Stimulated activated CD8-positive, alpha-beta memory T cell treated with anti-CD3 and anti-CD28 coated beads, Interleukin-4, amount 100 ng/mL, for 1 hour (primary cell): ENCODE measurements at places on chromosomes 6 and 20.

DNA sequence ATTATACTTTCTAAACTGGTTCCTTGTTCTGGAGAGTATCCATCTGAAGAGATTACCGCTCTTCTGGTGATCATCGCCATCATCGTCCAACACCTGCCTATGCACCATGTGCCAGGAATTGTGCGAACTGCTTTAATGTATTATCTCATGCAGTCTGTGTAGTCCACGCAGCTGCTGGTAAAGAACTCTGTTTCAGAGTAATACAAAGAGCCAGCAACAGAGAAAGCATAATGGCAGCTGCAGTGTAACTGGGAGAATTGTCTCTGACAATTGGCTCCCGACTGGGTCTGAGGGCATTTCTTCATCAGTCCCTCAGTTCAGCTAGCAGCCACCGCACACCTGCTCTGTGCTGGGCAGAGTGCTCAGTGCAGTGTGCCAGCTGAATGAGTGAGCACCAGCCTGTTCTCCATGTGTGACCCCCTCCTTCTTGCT is 383.4 kb downstream of the GRIK2 start:
- no peak for DNase-seq

DNA sequence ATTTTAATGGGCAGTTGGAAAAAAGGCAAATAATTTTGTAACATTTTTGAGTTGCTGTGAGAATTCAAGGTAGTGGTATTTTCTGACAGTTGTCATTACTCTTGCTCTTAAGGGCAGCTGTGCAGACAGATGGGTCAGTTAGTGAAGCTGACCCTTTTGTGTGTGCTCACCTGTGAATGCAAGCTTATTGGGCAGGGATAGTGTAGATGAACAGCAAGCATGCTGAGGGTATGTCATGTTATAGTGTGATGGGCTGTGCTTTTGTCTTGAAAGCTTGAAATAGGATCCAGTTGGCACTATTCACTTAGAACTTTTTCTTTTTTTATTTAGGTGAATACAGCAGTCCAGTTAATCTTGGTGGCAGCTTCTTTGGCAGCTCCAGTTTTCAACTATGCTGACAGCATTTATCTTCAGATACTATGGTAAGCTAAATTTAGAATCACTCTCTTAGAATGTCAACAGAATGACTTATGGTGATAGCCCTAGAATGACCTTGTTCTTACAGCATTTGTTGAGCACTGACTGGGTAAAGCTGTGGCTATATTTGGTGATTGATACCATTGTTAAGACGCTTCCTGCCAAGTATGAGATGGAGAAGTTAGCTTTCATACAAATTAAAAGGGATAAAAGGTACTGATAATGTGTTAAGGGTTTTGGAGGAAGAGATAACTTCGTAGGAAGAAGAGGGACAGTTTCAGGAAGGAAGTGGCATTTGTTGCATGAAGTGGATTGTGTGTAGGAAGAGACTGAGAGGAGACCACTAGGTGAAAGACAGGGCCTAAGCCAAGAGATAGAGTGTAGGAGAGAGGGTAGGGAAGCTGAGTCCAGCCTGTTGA is 19.5 kb downstream of the LRRN4 start:
- DNase-seq, result no peak

- no peak for DNase-seq
Measured at GRCh38 chr6:53300656-53301551, 47.8 kb downstream of the ELOVL5 start.

DNA sequence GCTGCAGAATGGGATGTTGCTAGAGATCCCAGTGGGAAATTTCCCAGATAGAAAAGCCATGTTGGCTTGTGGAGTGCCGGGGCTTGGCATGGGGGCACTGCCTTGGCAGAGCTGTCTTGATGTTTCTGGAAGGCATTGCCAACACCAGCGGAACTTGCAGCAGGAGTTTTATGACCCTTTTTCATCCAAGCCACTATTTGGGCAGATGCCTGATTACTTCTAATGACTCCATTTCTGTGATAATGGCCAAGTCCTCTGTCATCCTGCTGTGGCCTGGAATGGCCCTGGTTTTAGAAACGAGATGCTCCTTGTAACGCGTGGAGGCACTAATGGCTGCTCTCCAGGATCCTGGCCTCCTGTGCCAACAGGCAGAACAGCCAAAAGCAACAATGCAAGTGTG is 229.0 kb downstream of the ZNF217 start:
- DNase-seq, result no peak

- DNase-seq, result no peak
Measured at GRCh38 chr20:58565461-58566175, 50.4 kb upstream of the APCDD1L start.

DNA sequence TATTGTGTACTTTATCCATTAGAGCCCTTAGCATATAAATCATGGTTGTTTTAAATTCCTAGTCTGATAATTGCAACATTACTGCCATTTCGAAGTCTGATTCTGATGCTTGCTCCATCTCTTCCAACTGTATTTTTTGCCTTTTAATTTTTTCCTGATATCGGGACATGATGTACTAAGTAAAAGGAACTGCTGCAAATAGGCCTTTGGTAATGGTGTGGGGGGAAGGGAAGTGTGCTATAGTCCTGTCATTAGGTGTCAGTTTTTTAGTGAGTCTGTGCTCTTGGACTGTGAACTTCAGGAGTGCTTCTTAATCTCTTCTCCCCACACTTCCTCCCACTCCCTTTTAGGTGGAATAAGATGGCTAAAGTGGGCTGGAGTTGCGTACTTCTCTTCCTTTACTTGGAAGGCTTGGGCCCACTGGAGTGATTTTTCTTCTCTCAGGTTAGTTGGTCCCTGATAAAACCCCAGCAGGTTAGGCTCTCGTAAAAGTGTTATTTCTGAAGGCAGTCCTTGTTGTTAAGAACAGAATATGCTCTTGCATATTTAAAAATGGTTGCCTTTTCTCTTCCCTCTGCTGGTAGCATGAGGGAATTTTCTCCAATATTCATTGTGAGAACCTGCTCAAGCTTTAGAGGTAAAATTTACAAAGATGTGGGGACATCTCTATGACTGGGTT is 18.1 kb downstream of the STXBP5 start:
- DNase-seq, result no peak

GRCh38 chr6:113854531-113855499 is 2.3 kb upstream of the MARCKS start:
- DNase-seq, result no peak

GRCh38 chr6:70886071-70886470 is 70.8 kb downstream of the B3GAT2 start:
- DNase-seq, result no peak

DNA sequence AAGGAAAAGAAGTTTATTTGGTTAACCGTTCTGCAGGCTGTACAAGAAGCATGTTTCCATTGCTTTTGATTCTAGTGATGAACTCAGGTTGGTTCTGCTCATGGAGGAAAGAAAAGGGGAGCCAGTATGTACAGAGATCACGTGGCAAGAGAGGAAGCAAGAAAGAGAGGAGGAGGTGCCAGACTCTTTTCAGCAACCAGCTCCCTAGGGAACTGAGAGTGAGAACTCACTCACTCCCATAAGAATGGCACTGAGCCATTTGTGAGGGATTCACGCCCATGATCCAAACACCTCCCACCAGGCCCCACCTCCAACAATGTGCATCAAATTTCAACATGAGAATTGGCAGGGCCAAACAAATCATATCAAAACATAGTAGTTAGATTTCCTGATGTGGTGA is 649.1 kb downstream of the EPM2A start:
- no peak for DNase-seq

DNA sequence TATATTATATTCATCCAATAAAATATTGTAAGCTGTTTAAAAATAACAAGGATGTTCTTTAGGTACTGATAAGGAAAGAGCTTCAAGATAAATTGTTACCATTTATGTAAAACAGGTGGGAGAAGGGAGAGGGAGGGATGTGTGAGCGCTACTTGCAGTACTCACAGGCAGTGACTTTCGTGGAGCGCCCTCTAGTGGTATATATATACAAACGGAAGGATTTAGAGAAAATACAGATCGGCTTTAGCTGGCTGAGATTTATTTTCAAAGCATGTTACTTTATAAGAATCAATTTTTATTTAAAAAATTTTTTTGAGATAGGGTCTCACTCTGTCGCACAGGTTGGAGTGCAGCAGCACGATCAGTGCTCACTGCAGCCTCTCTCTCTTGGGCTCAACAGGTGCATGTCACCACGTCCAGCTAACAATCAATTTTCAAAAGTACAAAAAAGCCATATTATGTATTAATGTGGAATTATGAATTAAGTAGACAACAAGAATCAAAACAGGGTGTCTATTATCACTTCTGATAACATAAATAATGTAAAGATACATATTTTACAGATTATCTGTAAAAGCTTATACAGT is 3.3 kb upstream of the MOG start:
- DNase-seq, result peak; percentile 17

DNA sequence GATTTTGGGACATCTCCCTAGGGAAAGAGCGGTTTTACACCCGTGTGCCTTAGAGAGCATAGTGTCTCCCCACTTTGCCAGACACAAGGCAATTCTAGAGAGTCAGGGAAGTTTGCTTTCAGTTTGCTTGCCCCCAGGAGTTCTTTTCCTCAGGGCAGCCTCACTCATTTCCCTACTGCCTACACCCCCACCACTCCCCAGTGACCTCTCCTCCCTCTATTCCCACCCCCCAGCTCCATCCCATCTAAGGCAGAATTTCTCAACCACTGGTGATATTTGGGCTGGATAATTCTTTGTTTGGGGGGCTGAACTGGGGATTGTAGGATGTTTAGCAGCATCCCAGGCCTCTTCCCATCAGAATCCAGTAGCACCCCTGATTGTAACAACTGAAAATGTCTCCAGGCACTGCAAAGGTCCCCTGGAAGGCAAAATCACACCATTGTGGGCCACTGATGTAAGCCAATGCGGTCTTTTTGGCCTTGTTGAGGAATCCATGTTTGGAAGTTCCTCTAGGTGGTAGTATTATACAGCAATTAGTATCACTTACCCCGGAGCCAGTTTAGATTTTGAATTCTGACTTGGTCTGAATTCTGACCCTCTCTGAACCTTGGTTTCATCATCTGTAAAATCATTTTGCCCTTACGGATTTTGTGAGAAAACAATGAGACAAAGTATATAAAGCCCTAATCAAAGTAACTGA is 1.3 kb downstream of the EPPIN start:
- DNase-seq, result no peak
